ENCODE measurements at places on chromosomes 12 and 14.

DNA sequence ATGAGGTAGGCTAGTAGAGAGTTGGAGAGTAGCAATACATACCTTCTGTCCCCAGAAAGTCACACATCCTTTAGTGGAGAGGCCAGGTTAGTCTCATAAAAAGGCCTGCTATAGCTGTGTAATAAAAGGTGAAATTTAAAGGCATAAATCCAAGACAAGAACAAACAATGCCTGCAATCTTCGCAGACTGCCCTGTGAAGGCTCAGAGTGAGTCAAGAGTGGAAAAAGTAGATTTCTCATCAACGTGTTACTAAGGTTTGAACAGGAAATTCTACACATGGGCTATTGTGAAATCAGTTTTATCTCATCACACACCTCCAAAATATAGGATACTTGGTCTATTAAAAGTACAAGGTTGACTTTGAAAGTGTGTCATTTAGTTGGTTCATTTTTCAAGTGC, at the start of gene KLRC1:
TSS of gene KLRC1 (minus strand) at position 222 of the 400 bp plus-strand sequence. CDS start 2,221 bp downstream, outside the sequence.
- DNase-seq, result no peak

- no peak for DNase-seq
Measured at GRCh38 chr14:104392001-104392395, 187.6 kb upstream of the C14orf180 start.

- DNase-seq, result no peak
Measured at GRCh38 chr12:30155001-30155730, 371.4 kb upstream of the TMTC1 start.

- no peak for DNase-seq
Measured at GRCh38 chr12:95634622-95635621, 83.6 kb upstream of the USP44 start.

- no peak for DNase-seq
Measured at GRCh38 chr12:111412007-111412829, 6.5 kb downstream of the SH2B3 start.

DNA sequence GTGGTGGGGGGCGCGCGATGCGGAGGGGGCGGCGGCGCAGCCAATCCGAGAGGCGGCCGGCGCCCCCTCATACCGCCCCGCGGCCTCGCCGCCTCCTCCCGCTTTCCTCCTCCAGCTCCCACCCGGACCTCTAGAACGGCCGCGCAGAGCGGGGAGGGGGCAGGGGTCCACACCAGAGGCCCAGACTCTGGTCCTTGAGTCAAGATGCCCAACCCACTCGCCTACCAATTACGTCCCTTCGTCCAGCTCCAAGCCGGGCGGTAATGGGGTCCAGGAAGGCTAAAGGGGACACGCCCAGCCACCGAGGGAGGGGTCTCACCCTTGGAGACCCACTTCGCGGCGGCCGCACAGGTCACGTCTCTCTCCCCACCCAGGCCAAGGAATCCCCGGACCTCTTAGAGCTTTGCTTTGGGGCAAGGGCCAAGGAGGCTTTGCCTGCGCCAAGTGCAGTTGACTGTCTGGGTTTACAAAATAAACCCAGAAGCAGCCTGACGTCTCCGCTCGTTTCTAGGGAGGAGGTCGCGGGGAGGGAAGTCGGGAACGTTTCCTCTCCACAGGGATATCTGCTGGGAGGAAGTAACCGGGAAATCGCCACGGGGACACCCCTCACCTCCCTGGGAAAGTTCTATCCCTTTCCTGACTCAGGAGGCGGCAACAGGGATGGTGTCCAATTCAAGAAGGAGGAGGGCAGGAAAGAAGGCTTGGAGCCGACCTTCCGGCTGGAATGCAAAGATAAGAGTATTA, 394 bp upstream of the AMIGO2 start:
- no peak for DNase-seq

- DNase-seq, result no peak
Measured at GRCh38 chr14:96631030-96631429, 128.8 kb downstream of the PAPOLA start.

DNA sequence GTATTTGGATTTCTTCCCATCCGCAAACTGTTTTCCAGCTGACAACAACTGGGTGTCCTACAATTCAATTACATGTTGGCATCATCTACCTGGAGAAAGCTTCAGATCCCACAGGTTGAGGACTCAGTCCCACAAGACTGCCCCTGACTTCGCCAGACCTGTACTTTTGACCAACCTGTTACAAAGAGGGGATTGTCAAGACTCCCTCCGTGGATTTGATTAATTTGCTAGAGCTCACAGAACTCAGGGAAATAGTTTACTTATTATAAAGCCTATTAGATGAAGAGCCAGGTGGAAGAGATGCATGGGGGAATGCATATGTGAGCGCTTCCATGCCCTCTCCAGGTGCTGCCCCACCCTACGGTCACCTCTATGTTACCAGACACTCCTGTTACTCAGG, 14.6 kb downstream of the RESF1 start:
- DNase-seq, result no peak

DNA sequence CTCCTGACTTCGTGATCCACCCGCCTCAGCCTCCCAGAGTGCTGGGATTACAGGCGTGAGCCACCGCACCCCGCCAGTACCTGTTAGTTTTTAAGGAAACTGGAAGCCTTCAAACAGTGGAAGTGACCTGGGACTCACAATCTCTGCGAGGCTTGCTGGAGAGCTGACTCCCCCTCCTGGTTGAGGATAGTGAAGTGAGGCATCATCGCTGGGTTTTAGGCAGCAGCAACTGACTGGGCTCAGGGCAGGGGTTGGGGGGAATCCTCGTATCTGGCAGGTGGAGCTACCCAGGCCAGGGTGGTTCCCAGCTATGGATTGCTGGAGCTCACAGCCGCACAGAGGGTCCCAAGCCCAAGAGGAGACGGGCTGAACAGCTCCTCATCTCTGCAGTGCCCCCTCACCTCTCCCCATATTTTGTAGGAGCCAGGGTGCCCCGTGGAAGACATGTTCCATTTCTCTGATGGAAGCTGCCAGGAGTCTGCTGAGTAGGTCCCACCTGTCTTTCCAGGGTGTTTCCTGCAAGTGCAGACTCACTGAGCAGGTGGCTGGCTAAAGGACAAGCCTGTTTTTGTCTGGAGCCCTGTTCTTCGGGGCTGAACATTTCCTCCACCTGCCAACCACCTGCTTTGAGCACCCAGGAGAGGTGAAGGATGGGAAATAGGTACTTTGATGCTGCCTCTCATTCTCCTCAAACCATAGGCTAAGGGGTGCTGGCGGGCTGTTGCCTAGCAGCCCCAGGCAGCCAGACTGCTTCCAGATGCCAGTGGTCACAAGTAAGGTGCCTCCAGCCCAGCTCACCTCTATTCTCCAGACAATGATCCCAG, 3.1 kb downstream of the AVIL start:
- no peak for DNase-seq

DNA sequence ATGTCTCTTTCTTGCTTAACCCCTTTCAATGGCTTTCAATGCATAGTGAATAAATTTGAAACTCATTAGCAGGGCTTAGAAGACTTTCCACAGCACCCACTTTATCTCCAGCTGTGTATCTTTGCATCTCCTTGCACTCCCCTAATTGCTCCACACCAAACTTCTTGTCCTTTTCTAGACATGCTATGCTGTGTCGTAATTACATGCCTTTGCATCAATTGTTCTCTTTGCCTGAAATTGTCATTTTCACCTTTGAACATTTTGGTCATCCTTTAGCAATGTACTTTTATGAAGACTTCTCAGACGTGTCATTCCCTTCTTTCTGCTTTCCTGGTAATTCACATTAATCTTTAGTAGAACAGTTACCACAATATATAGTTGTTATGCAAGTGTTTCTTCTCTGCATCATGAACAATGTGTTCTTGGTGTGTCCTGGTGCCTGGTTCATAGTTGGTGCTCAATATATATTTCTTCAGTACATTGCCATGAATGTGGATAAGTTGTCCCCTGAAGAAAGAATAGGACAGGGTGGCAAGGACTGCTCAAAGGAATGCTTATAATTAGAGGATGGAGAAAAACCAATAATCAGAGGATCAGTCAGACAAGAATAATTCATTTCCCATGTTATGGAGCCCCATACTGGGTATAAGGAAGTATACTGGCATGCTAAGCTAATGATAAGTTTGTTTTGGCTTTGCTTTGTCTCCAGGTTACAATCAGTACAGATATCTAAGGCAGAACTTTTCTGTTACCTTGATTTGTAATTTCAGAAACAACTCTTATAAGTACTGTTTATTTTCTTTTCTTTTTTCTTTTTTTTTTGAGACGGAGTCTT, 27.2 kb downstream of the ARF6 start:
- no peak for DNase-seq

DNA sequence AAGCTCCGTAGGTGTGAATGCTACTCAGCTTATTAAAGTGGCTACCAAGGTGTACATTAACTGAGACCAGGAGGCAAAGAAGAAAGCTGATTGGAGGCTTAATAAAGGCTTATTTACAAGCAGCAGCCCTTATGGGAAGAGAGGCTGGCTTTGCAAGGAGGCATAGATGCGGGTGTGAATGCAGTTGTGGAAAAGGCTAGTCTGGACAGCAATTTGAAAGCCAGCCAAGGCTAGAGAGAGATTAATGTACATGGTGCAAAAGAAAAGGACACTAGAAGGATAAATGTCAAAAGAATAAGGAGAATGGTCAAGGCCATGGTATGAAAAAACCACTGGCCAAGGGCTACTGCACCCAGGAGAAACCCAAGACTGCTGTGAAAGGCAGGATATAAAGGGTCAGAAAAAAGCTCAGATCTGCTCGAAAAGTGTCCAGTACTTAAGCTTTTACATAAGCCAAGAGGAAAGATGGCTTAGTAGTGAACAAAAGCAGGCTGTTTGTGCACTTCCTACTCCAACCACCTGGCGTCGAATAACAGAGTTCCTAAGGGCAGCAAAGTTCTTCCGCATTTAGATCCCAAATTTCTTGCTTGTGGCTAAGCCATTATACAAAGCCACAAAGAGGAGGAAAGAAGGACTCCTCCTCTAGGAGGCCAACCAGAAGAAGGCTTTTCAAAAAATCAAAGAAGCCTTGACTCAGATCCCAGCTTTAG, 24.0 kb downstream of the KLRK1 start:
- DNase-seq, result no peak

- no peak for DNase-seq
Measured at GRCh38 chr12:17661250-17661649, 428.7 kb downstream of the RERGL start.

DNA sequence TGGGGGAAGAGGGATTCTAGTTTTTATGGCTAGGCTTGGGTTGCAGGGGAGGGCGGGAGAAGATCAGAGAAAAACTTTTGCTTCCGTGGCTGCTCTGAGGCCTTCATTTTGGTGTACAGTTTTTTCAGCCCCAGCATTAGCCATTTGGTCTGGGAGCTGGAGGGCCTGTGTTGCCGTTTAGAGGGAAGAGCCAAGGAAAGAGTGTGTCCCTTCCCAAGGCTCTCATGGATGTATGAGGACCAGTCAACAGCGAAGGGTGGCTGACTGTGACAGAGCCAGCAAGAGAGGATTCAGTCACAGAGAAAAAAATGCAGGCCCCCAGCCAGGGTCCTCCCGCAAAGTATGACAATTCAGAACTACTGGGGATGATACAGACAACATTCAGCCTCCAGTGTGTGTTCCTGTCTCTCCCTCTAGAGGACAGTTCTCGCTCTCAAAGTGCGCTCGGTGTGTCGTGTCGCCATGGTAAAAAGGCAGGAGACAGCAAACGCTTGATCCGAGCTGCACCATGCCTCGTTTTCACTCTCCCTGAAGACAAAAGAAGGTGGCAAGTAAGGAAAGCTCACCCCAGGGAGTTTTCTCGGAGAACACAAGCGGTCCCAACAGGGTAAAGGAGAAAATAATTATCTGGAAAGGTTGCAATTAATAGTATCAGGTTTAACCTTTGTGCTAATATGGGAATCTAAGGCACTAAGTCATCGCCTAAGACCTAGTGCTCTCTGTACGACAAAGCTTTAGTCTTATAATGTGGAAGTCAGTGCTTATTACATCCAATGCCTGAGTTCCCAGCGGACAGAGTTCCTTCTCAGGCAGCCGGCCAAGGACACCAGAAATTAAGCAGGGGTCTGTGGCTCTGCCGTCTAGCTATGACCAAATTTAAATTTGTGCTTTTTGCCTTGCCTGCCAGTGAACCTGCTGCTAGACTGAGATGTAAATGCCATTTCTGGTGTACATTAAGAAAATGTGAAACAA, 157.3 kb upstream of the PLXNC1 start:
- DNase-seq, result no peak

DNA sequence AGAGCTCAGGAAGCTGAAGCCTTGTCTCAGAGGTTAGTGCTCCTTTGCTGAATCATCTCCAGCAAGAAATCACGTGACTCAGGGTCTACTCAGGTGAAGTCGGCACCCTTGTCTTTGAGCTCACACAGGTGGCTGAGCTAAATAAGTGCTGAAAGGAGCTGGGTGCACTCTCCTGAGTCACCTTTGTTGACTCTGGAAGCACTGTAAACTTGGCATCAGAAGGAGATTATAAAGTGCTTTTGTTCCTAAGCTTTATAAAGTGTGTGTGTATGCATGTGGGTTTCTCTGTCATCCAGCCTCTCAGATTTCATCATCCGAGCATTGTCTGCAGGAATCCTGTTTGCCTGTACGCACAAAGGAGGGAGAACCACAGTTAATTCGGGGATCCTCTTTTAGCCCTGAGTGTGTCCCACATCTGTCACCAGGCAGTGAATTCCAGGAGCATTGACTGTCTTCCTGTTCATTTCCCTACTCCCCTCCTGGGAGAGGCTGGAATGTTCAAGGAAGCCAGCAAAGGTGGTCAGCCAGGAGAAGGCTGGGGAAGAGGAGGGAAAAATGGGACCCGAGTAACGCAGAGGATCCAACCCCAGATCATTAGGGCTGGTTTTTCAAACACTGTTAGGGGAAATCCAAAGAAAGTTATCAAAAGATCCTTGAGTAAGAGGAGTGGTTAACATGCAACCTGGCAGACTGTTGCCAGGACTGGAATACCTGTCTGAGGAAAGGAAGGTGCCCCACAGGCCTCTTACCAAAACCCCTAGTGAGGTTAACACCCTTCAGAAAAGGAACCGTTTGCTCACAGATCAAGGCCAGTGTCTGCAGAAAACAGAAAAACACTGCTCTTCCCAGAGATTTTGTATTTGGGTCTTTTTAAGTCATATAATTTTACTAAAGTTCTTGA, 157.5 kb upstream of the HIF1A start:
- no peak for DNase-seq

GRCh38 chr14:23478109-23478759, 8.7 kb downstream of the NGDN start:
- peak; percentile 40 for DNase-seq

- no peak for DNase-seq
Measured at GRCh38 chr14:74621556-74621955, 9.5 kb upstream of the LTBP2 start.

GRCh38 chr14:51460011-51460410, 191.7 kb upstream of the FRMD6 start:
- no peak for DNase-seq

DNA sequence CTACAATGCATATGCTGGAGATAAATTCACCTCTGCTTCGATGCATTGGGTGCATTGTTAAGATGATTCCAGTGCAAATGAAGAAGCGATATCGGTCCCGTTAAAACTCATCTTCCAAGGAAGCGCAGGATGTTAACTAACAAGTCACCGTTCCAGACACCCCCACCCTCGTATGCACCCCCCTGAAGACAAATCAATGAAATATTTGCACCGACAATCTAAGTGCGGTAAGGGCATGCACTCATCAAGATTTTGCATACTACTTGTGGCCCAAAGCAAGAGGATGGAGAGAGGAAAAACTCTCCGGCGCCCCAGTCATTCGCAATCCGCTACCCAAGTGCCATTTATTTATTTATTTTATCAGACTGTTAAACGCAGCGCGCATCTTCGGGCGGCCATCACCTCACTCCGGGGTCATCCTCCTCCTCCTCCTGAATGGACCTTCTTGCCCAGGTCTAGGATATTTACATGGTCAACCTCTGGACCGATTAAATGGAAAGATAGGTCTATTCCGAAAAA, 1.2 kb downstream of the NOVA1 start:
- DNase-seq, result no peak

- no peak for DNase-seq
Measured at GRCh38 chr14:36293824-36294223, 26.6 kb downstream of the MBIP start.

Measured in activated naive CD4-positive, alpha-beta T cell (primary cell).